Stimulated activated CD8-positive, alpha-beta memory T cell treated with anti-CD3 and anti-CD28 coated beads, Interleukin-2, amount 100 ng/mL, for 1 hour (primary cell): ENCODE measurements at places on chromosomes 3 and 15.

GRCh38 chr15:51279391-51279790 lies 59.0 kb downstream of the CYP19A1 start:
- no peak for DNase-seq

- no peak for DNase-seq
Observed at GRCh38 chr3:53169832-53170324, 8.9 kb downstream of the PRKCD start.

GRCh38 chr3:179676081-179676480 lies 23.2 kb downstream of the USP13 start:
- no peak for DNase-seq

DNA sequence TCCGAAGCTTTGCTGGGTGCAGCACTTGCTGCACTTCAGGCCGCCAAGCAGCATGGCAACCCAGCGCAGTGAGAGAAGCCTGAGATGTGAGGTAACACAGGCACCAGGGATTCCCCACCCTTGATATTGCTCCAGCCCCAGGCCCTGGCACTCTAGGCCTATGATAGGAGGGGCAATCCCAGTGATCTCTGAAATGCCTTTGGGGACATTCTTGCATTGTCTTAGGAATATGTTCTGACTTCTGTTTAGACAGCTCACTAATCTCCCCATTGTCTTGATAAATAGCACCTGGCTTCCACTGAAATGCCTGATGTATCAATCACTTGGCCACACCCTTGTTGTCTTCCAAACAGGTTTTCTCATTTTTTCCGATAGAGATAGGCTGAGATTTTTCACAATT lies 102.8 kb downstream of the SOX14 start:
- no peak for DNase-seq

GRCh38 chr3:173897631-173898030 lies 500.1 kb downstream of the NLGN1 start:
- DNase-seq = no peak

GRCh38 chr3:149781211-149781610 lies 11.1 kb downstream of the ANKUB1 start:
- DNase-seq = no peak

GRCh38 chr15:88484682-88485331 lies 17.3 kb downstream of the MRPS11 start:
- DNase-seq = no peak

DNA sequence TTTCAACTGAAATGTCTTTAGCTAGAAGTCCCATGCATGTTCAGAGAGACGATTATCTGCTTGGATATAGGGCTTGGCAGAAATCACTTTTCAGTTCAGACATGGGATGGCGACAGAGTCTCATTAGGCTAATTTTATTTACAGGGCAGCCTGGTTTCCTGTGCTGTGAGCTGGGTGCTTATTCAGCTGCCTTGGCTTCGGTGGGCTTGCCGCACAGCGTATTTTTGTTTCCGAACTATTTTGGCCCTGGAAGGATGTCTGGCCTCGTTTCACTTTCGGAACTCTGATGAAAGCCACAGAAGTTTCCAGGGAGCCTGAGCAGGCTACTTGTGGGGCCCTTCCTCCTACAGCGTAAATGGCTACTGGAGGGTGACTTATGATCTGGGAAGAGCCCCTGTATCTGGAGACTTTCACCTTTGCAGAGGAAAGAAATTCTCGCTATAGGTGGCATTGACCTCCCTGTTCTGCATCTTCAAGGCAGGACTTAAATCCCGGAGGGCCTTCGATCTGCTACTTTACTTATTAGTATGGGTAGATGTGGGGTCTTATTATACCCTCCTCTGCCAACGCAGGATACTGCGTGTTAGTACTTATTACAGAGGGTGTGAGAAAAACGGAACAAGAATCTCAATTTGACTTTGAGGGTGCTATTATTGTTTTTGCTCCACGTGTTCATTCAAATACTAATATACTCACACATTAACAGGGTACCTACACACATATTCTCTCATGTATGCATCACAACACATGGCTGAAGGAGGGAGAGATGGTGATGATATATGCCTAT lies 364.0 kb upstream of the RBMS3 start:
- DNase-seq = no peak

GRCh38 chr3:131658771-131659170 lies 156.0 kb upstream of the MRPL3 start:
- DNase-seq = no peak

- no peak for DNase-seq
Observed at GRCh38 chr15:34079904-34080303, 21.8 kb downstream of the EMC7 start.

DNA sequence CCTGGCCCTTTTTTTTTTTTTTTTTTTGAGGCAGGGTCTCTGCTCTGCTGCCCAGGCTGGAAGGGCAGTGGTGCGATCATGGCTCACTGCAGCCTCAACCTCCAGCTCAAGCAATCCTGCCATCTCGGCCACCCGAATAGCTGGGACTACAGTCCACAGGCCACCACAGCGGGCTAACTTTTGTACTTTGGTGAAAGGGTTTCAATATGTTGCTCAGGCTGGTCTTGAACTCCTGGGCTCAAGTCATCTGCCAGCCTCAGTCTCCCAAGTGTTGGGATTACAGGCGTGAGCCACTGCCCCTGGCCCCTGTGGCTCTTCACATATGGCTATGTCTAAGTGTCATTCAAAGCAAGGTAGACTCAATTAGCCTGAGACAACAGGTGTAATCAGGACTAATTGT lies 8.8 kb upstream of the DPPA2 start:
- no peak for DNase-seq

DNA sequence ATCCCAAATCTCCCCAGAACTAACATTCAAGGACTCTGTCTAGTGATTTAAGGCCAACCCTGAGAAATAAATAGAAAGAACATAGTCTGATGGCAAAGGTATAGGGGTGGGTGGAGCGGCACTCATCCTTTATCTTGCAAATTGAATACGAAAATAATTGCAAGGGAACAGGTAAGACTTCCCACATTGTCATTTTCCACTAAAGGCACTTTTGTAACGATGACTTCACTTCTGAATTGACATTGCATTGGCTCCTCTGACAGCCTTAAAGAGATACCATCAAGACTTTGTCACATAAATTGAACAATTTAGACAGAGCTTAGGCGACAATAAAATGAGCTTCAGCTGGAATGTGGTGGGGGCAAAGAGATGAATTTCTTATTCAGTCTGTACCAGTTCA lies 75.3 kb upstream of the PLCL2 start:
- DNase-seq = no peak

DNA sequence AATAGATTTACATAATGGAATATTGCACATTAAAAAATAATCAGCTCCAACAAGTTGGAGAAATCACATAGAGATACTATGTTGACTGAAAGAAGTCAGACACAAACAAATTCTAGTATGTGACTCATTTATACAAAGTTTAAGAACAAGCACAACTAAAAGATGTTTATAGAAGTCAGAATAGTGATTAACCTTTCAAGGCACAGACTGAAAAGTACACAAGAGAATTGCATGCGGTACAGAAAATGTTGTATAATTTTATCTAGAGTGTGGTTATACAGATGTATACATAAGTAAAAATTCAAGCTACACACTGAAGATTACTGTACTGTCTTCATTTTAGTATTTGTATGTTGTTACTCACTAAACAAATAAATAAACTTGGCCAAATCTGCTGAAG lies 19.3 kb upstream of the ATOSA start:
- no peak for DNase-seq

- no peak for DNase-seq
Observed at GRCh38 chr3:64445109-64445943, 220.1 kb upstream of the PRICKLE2 start.

GRCh38 chr3:38114875-38115644 lies 21.9 kb downstream of the ACAA1 start:
- DNase-seq = no peak

- no peak for DNase-seq
Observed at GRCh38 chr3:37988931-37989525, 1.6 kb upstream of the VILL start.

- peak; percentile 18 for DNase-seq
Observed at GRCh38 chr15:78103406-78104118, 11.2 kb downstream of the SH2D7 start.

DNA sequence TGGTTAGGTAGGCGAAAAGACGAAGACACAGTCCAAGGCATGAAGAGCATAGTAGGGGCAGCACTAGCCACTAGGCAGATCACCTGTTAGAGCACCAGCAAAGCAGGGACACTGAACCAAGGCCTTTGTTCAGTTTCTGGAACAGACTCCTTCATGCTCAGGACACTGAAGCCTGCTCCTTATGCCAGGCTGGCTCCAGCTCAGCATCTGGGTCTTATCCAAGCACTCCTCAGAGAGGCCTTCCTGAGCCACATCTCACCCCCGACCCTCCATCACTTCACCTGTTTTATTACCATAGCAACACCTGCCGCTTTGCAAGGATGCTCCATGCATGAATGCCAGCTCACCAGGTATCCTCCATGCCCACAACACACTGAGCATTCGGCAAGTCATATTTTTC lies 206.3 kb upstream of the CHRNA7 start:
- no peak for DNase-seq

GRCh38 chr15:38818157-38818790 lies 253.7 kb upstream of the RASGRP1 start:
- no peak for DNase-seq
